ENCODE measurements at places on chromosomes 2 and 18.

DNA sequence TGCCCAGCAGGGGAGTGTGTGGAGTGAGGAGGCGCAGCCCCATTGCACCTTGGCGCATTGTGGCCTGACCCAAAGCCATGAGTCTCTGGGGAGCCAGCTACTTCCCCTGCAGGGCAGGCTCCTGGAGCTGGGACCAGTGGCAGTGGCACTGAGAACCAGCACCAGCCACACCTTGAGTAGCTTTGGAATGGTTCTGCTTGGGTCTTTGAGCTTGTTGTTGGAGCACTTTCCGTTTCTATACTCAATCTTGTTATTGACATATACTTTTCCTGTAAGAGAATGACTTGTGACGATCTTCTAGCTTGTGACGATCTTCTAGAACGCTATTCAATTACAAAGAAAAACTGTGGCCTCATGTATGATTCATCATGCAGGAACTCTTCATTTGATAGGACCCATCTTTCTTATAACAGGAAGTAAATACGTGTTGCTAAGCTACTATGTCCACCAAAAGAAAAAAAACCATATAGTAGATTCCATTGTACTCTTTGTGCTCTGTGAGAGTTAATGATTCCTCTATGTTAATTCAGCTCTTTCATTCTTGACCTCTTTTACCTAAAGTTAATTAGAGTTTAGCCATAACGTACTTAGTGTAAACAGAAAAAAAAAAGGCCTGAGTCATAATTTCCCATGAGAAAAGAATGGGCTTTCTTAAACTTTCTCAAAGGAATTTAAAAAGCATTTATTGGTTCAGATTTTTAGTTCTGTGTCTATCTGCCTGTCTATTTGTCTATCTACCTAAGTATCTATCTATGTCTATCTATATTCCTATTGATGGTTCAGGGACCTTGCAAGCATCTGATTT lies 113.1 kb downstream of the GATA6 start:
- DNase-seq, result peak; percentile 54

DNA sequence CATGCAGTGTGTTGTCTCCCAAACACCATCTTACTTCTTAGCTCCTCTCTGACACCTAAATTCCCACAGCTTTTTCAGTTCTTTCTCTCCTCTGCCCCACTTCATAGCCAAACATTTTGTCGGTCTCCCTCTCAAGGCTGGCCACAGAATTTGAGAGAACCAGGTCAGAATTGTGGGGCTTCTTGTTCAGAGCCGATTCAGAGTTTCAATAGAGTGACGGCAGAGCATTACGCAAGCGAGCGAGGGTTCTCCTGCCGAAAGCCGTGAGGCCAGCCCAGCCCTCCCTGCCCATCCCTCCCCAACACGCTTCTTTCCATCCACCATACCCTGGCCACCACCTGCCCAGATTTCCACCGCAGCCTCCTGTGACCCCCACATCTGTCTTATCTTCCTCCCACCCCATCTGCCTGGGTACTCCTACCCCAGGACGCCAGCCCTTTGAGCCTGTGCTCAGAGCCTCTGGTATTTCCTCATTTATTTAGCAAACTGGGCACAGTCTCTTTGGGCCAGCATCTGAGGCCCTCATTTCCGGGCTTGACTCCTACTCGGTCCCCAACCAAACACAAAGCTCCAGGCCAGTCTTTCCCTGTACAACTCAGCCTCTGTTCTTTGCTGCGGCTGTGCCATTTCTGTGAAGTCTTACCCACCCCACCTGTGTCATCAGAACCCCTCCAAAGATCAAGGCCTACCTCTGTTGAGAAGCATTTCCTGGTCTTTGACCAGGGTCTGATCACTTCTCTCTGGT lies 70.0 kb upstream of the MAP4K4 start:
- no peak for DNase-seq

- peak; percentile 79 for DNase-seq
These were observed 6.7 kb upstream of the ACAA2 start for GRCh38 chr18:49819823-49820671.

GRCh38 chr2:187529977-187530721 lies 24.1 kb downstream of the TFPI start:
- DNase-seq, result no peak

DNA sequence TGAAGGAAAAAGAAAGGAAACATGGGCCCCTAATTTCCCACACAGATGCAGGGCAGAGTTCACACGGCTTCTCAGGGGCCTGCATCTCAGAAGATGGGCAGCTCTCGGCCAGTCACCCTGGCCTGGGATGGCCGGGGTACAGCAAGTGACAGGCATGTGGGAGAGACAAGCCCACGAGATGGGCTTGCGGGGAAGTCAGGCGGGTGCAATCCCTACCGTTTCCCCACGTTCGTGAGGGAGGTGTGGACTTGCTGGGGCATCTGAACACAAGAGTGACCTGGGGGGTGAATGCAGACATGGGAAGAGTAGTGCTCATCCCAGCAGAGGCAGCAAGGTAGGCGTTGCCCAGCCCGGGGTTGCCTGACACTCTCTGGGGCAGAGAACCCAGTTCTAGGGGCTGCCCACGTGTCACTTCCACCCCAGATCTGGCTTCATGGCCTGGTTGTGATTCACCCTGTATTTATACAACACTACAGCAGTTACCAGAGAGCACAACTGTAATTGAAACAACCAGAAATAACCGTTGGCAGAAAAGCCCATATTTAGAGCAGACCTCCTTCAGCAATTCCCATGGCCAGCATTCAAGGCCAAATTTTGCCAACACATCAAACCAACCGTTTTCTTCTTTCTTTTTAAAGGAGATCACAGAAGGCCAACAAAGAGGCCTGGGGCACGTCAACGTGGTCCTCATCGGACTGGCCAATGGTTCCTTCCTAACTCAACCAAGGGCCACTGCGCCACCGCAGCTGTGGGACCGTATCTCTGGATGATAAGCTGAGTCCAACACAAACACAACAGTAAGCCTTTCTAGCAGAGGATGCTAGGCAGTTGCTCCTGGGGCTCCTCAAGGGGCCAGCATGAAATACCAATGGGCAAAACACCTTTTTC lies 58.4 kb downstream of the PARD6G start:
- DNase-seq, result no peak

- DNase-seq, result no peak
These were observed 12.7 kb downstream of the TRAPPC12 start for GRCh38 chr2:3392216-3392615.

DNA sequence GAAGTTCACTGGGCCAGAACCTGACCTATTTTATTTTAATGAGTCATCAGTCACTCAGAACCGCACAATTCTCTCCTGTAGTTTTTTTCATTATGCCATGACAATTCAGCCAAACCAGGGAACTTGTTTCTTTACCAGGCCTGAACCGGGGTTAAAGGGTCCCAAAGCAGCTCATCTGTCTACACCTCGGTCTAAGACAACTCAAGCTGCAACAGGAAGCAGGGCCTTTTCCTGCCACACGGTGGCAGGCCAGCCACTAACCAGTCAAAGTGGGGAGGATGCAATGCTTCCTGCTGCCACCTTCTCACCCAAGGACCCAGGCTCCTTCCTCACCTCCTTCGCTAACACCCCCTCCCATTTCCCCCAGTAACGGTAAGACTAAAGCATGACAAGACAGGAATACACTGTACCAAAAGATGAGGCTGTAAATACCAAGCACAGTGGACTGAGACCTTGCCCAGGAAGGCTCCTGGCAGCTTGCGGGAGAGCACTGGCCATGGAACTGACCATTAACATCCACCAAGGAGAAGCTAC lies 56.7 kb upstream of the ACKR3 start:
- peak; percentile 64 for DNase-seq

DNA sequence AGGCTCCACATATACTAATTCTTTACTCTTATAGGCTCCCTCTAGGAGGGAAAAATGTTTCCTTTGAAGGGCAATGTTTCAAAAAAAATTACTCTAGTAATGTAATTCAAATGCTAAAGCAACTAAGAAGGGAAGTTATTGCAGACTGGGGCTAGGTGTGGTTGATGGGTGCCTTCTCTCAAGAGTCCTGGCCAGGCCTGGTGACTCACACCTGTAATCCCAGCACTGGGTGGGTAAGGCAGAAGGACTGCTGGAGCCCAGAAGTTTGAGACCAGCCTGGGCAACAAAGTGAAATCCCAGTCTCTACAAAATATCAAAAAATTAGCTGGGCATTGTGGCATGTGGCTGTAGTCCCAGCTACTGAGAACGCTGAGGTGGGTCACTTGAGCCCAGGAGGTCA lies 31.2 kb upstream of the CDKL4 start:
- no peak for DNase-seq

- no peak for DNase-seq
These were observed 542 bp upstream of the CNNM3 start for GRCh38 chr2:96815326-96816126.

- no peak for DNase-seq
These were observed 64.1 kb upstream of the EHBP1 start for GRCh38 chr2:62641410-62641843.

DNA sequence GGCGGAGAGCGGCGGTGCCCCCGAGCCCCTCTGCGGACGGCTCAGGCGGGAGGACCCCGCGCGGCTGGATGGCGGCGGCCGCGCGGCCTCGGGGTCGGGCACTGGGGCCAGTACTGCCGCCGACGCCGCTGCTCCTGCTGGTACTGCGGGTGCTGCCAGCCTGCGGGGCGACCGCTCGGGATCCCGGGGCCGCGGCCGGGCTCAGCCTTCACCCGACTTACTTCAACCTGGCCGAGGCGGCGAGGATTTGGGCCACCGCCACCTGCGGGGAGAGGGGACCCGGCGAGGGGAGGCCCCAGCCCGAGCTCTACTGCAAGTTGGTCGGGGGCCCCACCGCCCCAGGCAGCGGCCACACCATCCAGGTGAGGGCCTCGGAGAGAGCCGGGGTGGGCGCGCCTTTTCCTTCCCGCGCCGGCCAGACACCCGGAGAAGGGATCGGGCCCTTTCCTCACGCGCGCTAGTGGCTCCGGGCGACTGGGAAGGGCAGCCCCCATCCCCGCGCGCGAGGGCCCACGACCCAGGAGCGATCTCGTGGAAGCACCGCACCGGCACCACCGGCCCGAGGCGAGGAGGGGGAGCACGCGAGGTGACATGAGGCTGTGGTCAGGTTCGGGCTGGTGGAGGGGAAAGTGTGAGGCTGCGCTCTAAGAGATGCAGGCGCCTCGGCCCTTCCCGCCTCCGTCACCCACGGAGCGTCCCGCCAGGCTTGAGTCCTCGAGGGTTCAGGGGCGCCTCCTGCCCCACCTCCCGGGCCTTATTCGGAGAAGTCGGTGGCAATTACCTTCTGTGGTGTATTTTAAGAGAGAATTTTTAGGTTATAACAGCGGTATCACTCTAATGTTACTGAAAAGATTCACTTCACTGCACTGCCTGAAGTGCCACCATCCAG lies 607 bp downstream of the LAMA3 start:
- no peak for DNase-seq

DNA sequence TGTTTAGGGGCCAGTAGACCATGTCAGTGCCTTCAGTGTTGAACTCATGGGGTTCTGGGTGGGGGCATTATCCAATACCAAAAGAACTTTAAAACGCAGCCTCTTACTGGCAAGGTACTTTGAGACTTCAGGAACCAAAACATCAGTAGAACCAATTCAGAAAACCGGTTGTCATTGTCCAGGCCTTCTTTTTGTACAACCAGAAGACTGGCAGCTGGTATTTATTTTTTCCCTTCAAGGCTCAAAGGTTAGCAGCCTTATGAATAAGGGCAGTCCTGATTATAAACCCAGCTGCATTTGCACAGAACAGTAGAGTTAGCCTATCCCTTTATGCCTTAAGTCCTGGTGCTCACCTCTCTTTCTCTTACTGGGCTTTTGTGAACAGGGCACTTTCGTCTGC lies 113.8 kb upstream of the EML6 start:
- no peak for DNase-seq

- DNase-seq, result no peak
These were observed 11.0 kb upstream of the CATIP start for GRCh38 chr2:218345491-218346236.

DNA sequence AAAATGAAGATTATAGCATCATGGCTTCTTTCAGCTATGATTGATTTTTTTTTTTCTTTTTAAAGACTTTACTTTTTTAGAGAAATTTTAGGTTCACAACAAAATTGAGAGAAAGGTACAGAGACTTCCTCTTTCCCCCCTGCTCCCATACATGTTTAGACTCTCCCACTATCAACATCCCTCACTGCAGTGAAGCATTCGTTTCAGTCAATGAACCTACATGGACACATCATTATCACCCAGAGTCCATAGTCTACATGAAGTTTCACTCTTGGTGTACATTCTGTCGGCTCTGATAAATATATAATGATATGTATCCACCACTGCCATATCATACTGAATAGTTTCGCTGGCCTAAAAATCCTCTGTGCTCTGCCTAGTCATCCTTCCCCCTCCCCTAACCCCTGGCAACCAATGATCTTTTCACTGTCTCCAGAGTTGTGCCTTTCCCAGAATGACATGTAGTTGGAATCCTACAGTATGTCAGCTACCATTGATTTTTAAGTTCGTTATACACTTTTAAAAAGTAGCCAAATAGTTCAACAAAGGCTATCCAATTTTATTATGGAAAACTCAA lies 86.8 kb downstream of the GPD2 start:
- no peak for DNase-seq

All from central memory CD4-positive, alpha-beta T cell (primary cell).